ENCODE measurements at places on chromosomes 2 and 18.

GRCh38 chr2:179555691-179556283 is 291.2 kb upstream of the SESTD1 start:
- peak; percentile 21 for DNase-seq

DNA sequence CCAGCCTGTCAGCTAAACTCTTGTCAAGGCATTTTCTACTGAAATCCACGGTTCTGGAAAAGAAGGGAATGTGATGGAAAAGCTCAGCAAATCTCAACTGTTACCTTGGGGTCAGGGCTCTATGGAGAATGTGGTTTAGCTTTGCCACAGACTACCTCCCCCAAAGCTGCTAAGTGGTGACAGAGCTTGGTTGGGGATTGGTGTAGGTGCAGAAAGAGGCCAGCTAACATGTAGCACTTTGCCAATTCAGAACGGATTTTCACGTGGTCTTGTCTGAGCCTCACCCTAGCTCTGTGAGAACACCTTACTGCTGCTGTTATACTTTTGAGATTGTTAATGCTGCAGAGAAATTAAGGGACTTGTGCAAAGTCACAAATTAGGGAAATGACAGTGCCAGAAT is 331.1 kb downstream of the RND3 start:
- no peak for DNase-seq

GRCh38 chr2:109373791-109374547 is 239.8 kb downstream of the SEPTIN10 start:
- DNase-seq: no peak

DNA sequence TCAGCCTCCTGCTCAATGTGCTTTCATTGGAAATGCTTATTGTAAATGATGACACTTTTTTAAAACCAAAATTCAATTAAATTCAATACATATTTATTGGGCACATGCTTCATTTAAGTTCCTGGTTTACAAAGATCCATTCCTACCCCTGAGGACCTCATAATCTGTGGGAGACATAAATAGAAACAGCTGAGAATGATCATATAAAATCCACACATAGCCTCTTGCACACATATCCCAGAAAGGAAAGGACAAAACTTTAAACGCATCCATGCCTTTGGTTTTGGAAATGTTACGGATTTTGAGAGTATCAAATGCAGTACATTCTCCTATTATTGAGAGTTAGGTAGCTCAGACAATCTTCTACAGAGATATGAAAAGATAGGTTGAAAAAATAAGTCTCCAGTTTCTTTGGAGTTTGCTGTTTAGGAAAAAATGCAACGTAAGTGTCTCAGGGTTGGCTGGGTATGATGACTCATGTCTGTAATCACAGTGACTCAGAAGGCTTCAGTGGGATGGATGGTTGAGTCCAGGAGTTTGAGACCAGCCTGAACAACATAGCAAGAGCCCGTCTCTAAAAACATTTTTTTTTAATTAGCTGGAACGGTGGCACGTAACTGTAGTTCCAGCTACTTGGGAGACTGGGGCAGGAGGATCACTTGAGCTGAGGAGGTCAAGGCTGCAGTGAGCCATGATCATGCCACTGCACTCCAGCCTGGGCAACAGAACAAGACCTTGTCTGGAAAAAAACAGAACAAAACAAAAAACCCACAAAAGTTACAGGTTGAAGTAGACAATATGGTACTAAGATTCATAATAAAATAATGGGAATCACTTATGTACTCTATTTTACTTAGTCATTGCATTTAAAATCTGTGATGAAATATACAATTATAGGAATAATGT is 3.9 kb upstream of the PRELID3A start:
- DNase-seq: no peak

GRCh38 chr2:222566229-222566628 is 89.7 kb downstream of the FARSB start:
- DNase-seq: peak; percentile 44

GRCh38 chr2:26645762-26646161 is 4.6 kb upstream of the CIB4 start:
- no peak for DNase-seq

- DNase-seq: no peak
These were observed 9.0 kb downstream of the TWSG1 start for GRCh38 chr18:9343577-9343976.

GRCh38 chr2:29687121-29687520 is 234.3 kb downstream of the ALK start:
- no peak for DNase-seq

GRCh38 chr2:19746611-19747309 is 155.0 kb downstream of the TTC32 start:
- DNase-seq: peak; percentile 54

DNA sequence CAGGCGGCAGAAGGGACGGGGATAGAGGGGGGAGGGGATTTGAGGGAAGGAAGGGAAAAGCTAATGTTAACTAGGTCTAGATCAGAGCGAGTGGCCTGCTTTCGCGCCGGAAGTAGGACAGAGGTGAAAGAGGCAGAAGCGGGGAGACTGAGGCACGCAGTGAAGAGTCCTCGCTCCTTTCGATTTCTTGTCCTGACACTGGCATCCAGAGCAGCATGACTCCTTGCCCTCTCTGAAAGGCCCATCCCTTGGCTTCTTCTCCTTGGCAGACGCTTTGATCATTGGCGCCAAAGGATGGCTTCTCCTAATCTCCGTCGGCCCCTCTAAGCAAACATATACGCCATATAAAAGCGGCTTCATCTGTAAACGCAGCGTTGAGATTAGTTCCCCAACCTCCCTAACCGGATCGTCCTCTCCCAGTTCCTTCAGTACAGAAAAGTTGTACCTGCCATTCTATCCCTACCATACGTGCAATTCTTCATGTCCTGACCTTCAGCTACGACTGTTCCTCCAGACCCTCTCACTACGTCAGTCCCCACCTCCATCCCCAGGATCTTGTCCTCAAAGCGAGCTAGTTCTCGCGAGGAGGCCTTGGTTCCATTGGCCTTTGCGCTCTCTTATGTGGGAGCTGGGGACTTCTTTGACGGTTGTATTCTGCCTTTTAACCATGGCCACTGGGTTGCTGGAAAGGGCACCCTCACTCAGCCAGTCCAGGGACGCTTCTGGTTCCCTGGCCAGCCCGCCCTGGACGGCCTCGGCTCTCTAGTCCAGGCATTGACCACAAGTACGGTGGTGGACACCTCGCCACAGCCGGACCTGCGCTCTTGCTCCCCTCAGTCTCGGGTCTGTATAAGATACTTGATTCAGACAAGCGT is 857 bp upstream of the NEUROD1 start:
- no peak for DNase-seq

- DNase-seq: no peak
These were observed 179.4 kb upstream of the CXCR4 start for GRCh38 chr2:136297312-136297711.

GRCh38 chr18:76518123-76518859 is 23.2 kb upstream of the ZNF516 start:
- DNase-seq: peak; percentile 77

GRCh38 chr2:146879882-146880281 is 964.9 kb upstream of the ACVR2A start:
- no peak for DNase-seq

GRCh38 chr2:3249476-3249962 is 128.1 kb downstream of the EIPR1 start:
- no peak for DNase-seq

DNA sequence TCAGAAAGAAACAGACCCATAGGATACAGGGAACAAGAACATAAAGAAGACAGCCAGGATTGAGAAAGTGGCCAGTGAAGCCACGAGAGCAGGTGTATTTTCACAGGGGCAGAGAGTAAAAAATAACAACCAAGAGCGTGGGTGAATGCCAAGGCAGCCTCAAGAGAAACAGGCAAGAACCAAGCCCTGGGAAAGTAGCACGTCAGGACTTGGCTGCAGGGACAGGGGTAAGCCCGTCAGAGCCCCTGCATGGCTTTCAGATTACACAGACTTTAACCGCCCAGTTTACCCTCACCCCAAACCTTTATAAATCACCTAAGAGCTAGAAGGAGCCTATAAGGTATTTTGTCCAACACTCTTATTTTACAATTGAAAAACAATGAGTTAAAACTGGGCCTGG is 43.7 kb downstream of the ARL4C start:
- DNase-seq: no peak

GRCh38 chr18:70622622-70623419 is 334.0 kb downstream of the SOCS6 start:
- DNase-seq: no peak

- DNase-seq: no peak
These were observed 131.4 kb upstream of the LHCGR start for GRCh38 chr2:48886919-48887318.

- DNase-seq: no peak
These were observed 10.5 kb downstream of the EVX2 start for GRCh38 chr2:176072951-176073904.

Measured in muscle of leg (tissue), 16 donors.